Endothelial cell of coronary artery (primary cell): ENCODE measurements at places on chromosomes 16 and 17. TPM values are rescaled to one million over a fixed set of nuclear protein-coding genes. Genes with fewer than 3 reads are reported as not detected.

CD300A gene
- not detected in 2 replicates for total RNA-seq

TIMP2 gene
- total RNA-seq = 31.5 and 56.5 TPM in 2 replicates

ZNF750 gene
- total RNA-seq = 0.09 TPM in 2 replicates

KCNJ18 gene
- not detected in 2 replicates for total RNA-seq

BAHCC1 gene
- total RNA-seq = 2.4 and 5.6 TPM in 2 replicates

RNF43 gene
- total RNA-seq = under 0.01 TPM in 1 of 2 replicates, not detected in the other

CD300LB gene
- not detected in 2 replicates for total RNA-seq

MMP2 gene
- total RNA-seq = 256 and 290 TPM in 2 replicates

SLC6A2 gene
- not detected in 2 replicates for total RNA-seq

BAIAP3 gene
- 0.18 and 1.4 TPM in 2 replicates for total RNA-seq

PRR15L gene
- total RNA-seq = not detected in 2 replicates

USP10 gene
- 42.3 and 62.5 TPM in 2 replicates for total RNA-seq

SDR42E1 gene
- total RNA-seq = 0.36 and 0.66 TPM in 2 replicates

KRT36 gene
- under 0.01 TPM in 1 of 2 replicates, not detected in the other for total RNA-seq

KRT17 gene
- 2.2 and 2.4 TPM in 2 replicates for total RNA-seq
